ENCODE measurements at places on chromosomes 3 and 15. TPM values are rescaled to one million over a fixed set of nuclear protein-coding genes. Genes with fewer than 3 reads are reported as not detected.

Gene IQCH
- polyA plus RNA-seq = 5.9 TPM

Gene APOD
- polyA plus RNA-seq = 9.6 TPM

Gene LSAMP
- 11.2 TPM for polyA plus RNA-seq

Gene MINAR1
- 1.4 TPM for polyA plus RNA-seq

Gene CXCR6
- 0.24 TPM for polyA plus RNA-seq

Gene SLC2A2
- polyA plus RNA-seq = 11.7 TPM

Gene GALNT15
- 2.7 TPM for polyA plus RNA-seq

Gene OIP5
- polyA plus RNA-seq = 12.2 TPM

Gene CPNE9
- not detected for polyA plus RNA-seq

DNA sequence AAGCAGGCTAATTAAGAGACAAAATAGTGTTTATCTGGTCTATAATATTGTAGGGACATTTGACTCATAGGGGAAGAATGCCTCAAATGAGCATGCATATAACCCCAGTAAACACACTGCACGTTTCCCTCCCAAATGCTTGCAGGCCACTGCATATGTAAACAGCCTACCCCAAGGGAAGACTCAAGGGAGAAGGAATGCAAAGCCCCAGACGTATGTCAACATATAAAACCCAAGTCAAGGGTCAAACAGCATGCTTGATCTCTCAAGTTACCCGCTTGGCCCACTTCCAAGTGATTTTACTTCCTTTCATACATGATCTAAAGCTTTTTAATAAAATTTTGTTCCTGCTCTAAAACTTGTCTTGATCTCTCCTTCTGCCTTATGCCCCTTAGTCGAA is 1090.0 kb downstream of the OTOL1 start:
- DNase-seq = no peak

GRCh38 chr15:91133511-91133910 is 33.5 kb downstream of the SV2B start:
- no peak for DNase-seq

DNA sequence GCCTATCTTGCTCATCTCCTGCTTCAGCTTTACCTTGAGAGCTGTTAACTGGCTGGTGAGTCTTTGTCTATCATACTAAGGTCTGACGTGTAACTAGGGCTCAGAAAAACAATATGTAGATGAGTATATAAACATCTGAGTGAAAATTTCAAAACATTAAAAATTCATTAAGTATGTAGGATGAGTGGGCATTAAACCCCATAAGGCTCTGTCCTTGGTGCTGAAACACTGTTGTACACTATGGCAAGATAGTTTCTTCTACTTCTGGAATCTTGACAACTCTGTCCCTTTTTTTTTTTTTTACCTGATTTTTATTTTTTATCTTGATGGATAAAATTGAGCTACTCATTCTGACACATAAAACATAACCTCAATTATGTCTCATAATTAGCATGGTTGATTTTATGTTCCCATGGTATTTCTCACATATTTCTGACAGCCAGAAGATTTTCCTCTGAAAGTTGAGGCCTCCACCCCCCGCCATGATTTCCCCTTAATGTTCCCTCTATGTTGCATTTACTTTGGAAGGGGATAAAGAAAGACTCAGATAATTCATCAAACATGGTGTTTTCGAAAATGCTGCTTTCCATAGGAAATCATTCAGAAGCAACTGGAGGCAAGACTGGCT is 54.3 kb downstream of the DGKG start:
- peak; percentile 66 for DNase-seq

- no peak for DNase-seq
Observed at GRCh38 chr3:24338409-24339130, 156.1 kb downstream of the THRB start.

- DNase-seq = no peak
Observed at GRCh38 chr3:197234947-197235914, 63.2 kb downstream of the DLG1 start.

- no peak for DNase-seq
Observed at GRCh38 chr15:86432861-86433260, 353.2 kb downstream of the AGBL1 start.

DNA sequence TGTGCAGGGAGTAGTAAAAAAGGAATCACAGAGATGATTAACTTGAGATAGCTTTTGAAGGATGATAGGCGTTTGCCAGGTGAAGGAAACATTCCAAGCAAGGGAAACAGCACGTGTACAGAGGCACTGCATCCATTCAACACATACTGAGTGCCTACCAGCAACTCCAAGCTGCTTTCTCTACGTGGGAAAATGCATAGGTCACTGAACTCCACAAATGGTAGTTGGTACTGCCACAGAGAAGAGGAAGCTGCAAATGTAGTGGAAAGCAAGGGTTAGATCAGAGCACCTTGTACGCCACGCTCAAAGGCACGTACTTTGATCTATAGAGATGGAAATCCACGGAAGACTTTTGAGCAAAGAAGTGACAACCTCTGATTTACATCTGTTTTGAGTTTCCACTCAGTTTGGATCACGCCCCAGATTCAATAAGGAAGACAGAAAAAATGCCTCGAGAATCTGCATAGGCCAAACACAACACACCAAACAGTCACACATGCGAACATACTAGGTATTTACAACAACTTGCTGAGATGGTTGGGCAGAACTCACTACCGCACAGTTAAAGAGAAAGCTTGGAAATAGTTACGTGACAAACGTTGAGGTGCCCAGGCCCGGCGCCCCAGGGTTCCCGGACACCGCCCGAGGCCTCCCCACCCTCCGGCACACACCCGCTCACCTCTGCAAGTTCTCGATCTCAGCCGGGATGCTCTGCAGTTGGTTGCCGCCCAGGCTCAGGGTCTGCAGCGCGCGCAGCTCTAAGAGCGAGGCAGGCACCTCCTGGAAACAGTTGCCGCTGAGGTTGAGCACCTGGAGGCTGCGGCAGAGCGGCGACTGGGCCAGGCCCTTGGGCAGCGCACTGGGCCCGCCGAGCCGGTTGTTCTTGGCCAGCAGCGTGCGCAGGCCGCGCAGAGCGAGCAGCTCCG is 826 bp downstream of the LRRC58 start:
- DNase-seq = peak; percentile 7

DNA sequence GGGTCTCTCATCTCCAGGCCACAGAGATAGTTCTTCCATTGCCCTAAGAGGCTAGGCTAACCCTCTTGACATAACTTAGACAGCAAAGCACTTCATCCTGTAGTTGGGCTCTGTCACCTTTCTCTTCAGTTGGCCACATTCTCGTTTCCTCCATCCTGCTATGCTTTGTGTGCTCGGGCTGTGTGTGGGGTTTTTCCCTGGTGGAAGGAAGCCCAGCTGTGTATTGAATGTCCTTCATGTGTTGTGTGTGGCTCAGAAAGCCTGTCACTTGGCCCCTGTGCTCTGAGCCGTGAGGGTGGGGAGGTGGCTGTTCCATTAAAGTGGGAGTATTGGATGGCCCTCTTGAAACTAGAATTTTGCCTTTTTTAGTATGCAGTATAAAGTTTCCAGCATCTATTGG is 8.8 kb upstream of the EXOG start:
- DNase-seq = no peak

DNA sequence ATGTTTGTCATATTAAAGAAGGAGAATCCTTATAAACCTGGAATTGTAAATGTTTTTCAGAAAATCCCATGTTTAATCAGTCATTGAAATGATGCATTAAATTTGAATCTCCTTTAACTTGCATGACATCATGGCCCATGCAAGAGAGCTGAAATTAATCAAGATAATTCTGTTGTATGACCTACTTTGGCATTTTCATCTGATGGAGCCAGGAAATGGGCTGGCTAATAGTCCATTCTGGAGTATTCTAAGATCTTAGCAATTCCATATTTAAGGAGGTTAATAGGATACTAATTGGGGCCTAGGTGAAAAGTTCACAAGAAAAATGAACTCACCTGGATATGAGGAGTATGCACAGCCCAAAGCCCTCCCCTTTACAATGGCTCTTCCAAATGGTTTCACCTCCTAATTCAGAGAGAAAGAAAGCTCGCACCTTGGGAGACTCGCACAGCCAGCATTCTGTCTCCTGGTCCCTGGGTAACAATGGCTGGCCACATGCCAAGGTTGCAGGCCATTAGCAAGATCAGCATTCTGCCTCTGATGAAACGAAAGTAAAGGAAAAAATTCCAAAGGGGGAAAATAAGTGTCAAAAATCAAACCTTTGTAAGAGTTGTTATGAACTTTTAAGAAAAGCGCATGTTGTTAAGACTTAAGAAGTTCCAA is 786.4 kb downstream of the MCTP2 start:
- DNase-seq = no peak

- DNase-seq = no peak
Observed at GRCh38 chr15:83275412-83275811, 9.1 kb downstream of the BNC1 start.

DNA sequence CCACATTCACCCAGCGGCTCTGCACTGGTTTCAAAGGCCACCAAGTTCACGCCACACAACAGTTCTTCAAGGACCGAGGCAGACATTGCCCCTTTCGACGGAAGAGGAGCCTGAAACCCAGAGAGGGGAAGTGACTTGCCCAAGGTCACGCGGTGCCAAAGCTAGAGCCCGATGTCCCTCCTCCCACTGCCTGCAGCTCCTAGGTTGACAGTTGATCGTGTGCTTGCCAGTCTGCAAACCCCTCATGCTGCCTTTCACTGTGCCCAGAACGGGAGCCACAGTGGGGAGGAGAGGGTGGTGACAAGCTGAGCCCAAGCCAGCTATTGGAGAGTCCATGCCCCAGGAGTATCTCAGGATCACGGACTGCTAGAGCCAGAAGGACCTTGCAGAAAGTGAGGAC is 230.9 kb downstream of the XXYLT1 start:
- no peak for DNase-seq

GRCh38 chr3:131794766-131795388 is 239.9 kb downstream of the CPNE4 start:
- peak; percentile 19 for DNase-seq

DNA sequence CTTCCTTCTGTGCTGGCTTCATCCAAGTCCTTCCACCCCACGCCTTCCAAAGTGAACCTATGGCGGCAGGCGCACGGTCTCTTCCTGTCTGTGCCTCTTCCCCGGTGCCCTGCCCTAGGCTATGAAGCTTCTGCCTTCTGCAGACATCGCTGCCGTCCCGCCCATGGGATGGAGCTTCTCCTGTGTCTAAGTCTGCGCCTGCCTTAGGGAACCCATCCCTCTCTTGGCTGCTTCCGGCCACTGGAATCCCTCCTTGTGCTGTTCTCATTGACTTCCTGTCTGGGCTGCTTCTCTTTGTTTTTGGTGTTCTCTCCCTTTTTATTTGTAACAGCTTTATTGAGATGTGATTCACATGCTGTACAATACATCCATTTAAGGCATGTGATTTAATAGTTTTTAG is 17.2 kb downstream of the CHCHD6 start:
- no peak for DNase-seq

GRCh38 chr3:33704891-33705290 is 13.2 kb downstream of the CLASP2 start:
- no peak for DNase-seq

GRCh38 chr3:151599103-151599672 is 134.5 kb upstream of the AADACL2 start:
- no peak for DNase-seq

- peak; percentile 31 for DNase-seq
Observed at GRCh38 chr3:64109438-64109837, 86.1 kb upstream of the PSMD6 start.

DNA sequence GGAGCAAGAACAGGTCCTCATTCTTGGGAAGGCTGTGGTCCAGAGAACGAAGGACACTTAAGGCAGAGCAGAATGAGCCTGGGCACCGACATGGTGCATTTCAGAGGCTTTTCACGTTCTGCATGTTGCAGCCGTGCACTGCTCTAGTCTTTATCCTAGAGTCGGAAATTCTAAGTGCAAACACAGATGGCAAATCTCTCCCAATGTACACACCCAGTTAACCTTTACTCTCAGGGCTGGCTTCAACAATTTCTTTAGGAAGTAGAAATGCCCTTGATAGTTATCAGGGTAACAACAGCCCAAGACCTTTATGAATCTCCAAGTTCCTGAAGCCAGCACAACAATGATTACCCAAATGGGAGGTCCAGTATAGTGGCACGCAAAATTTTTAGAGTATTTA is 39.1 kb upstream of the LRTM1 start:
- no peak for DNase-seq

- DNase-seq = no peak
Observed at GRCh38 chr15:69105451-69105985, 54.9 kb upstream of the GLCE start.

DNA sequence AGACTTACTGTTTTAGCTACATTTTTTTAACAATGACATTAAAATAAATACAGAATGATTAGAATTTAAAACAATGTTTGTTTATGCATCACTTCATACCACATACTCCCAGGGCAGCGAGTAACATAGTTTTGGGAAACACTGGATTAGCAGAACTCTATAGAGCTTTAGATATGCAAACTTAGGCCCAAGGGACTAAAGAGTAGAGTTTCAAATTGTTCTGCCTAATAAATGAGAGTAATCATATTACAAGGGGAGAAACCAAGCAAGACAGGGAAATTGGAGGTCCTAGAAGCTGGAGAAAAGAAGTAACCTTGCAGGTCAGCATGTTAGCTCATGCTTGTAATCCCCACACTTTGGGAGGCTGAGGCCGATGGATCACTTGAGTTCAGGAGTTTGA is 3.6 kb upstream of the DAZL start:
- DNase-seq = no peak

DNA sequence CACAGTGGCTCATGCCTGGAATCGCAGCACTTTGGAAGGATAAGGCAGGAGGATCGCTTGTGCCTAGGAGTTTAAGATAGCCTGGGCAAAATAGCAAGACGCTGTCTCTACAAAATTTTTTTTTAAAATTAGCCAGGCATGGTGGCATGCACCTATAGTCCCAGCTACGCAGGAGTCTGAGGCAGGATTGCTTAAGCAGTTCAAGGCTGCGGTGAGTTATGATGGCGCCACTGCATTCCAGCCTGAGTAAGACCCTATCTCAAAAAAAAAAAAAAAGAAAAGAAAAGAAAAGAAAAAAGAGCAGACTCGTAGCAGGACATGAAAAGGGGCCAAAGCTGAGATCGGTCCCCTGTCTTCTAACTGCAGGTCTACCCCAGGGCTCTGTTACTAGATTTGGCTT is 18.9 kb downstream of the SRGAP3 start:
- DNase-seq = no peak

DNA sequence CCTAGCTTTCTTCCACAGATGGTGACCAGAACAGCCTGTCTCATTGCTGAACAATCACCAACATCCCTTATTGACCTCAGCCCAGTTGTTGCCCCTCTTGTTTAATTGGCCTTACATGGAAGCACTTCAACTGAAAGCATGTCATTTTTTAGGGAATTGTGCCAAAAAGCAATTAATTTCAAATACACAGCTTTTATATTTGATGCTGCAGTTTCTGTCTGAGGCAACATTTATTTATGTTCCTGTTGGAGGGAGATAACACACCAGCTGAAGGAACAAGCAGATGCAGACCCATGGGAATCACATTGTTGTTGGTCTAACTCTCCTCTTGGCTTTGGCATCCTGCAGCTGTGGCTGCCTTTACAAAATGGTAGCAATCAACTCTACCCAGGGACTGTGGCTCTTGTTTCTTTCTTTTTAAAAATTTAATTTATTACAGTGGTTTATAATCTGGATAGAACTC is 498.1 kb upstream of the RGMA start:
- no peak for DNase-seq

Data from renal cortex interstitium (tissue), 15 donors.